ENCODE measurements at places on chromosomes 12 and 14. TPM values are rescaled to one million over a fixed set of nuclear protein-coding genes. Genes with fewer than 3 reads are reported as not detected.
A peak's percentile ranks its signal among the peaks of the same experiment; 100 is the strongest.

DNA sequence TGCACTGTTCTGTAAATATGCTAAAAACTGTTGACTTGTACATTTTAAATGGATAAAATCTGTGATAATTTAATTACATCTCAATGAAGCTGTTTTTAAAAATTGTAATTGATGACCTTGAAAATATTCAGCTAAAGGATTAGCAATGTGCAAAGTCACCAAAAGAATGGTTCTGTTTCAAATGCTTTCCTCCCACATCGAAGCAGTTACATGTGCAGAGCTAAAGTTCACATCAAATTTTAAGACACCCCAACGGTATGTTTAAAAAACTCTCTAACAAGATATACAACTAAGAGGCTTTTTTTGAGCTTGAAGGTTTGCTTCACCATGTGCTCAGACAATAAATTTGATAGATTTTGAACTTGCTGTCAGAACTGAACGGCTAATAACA is 114.6 kb upstream of the KRAS start:
- no peak for DNase-seq

Gene C1S
- total RNA-seq = 5.5 TPM

Gene LUM
- total RNA-seq = 1.0 TPM

DNA sequence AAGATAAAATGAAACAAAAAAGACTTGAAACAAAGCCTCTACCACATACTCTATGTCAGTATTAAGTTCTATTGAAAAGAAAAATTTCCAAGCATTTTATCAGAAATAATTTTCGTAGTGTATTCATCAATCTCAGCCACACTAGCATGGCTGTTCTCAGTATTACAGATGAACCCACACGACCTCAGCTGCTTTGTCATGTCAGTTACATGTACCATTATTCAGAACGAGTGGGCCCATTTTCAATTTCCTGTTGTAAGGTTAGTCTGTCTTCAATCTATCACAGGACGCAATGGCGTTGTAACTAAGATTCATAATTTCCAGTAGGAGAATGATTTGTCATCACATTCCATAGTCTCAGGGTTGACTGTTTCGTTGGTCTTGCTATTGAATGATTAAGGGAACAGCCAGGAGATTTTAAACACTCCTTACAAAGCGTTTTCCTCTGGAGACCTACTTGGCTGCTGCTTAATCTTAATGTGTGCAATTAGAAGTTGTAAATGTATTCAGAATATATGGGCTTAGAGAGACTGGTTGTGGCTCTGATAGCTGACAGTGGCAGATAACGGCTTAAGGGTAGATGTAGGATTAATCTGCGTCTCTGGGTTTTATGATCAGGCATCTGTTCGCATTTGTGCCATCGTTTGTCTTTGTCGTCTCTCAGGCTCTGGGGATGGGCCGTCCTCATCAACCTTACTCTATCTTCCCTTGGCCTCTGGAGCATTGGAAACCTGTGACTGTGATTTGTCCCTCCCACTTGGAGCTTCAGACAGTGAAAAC is 65.4 kb downstream of the GLT1D1 start:
- DNase-seq = no peak

Gene TMPRSS12
- total RNA-seq = not detected

- no peak for DNase-seq
Observed at GRCh38 chr12:97022536-97023230, 115.6 kb downstream of the NEDD1 start.

DNA sequence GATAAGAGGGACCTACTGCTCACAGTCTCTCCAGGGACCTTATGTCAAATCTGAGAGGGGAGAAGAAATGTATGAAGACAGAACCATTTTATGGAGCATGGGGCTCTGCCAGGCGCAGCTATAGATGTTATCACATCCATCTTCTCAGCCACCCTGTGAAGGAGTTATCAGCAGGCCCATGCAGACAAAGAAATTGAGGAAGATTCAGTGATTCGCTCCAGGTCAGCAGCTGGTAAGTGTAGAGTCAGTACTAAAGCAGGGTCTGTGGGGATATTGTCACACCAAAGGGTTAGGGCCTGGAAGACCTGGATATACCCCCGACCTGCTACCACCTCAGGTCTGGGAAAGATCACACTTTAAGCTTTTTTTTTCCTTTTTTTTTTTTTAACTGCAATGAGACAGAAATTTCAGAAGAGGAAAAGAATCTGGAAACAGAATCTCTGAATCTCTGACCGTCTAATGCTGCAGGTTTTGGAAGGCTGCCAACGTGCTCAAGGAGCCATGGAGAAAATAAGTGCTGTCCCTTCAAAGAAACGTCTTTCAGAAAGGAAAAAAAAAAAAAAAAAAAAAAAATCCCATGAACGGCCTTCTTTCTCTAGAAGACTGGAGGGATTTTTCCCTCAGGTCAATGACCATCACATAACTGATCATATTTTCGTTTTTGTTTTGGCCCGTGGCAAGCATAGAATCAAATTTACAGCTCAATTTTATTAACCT is 73.3 kb upstream of the PLEKHG7 start:
- peak; percentile 45 for DNase-seq

Gene TMEM229B
- total RNA-seq = 2.9 TPM

DNA sequence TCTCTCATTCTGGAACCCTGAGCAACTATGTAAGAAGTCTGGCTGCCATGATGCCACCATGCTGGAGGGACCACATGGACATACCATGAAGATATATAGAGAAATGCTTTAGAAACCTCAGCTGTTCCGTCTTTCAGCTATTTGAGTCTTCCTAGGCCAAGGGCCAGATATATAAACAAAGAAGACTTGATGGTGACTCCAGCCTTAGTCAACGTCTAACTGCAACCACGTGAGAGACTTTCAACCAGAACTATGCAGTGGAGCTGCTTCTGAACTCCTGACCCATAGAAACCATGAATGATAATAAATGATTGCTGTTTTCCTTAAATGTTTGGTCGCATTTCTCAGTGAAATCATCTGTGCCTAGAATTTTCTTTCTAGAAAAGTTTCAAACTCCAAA is 20.0 kb upstream of the KITLG start:
- peak; percentile 53 for DNase-seq

Gene RHEBL1
- total RNA-seq = 11.0 TPM

GRCh38 chr14:21711360-21711961 is 37.8 kb upstream of the OR4E1 start:
- DNase-seq = peak; percentile 25
